ENCODE measurements at places on chromosomes 5 and 9.

GRCh38 chr5:128684961-128685360 lies 146.9 kb upstream of the FBN2 start:
- no peaks in the 10 kb centered on the region for H3K27me3 ChIP-seq
- DNase-seq = no peak
- H3K4me1 ChIP-seq = peaks cover 15% of the 10 kb centered on the region
- H3K36me3 ChIP-seq = no peaks in the 10 kb centered on the region
- H3K4me3 ChIP-seq = no peak overlapping the region

GRCh38 chr9:76576344-76576743 lies 117.4 kb downstream of the GCNT1 start:
- no peaks in the 10 kb centered on the region for H3K4me1 ChIP-seq
- H3K36me3 ChIP-seq = no peaks in the 10 kb centered on the region
- H3K4me3 ChIP-seq = no peak overlapping the region
- no peak for DNase-seq

DNA sequence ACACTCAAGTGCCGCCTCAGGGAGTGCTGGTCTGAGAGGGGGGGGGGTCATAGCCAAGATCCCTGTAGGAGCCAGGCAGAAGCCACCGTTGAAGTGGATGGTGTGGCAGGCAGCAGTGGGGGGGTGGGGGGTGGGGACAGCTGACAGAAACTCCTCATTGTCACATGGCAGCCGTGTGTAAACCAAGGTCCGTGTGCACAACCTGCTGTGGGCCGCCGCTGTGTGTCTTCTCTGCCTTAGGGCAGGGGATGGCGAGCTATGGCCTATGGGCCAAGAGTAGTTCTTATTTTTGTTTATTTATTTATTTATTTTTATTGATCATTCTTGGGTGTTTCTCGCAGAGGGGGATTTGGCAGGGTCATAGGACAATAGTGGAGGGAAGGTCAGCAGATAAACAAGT lies 13.4 kb downstream of the SQSTM1 start:
- DNase-seq = no peak
- no peaks in the 10 kb centered on the region for H3K4me1 ChIP-seq
- H3K36me3 ChIP-seq = peaks cover 46% of the 10 kb centered on the region
- no peak overlapping the region for H3K27ac ChIP-seq

DNA sequence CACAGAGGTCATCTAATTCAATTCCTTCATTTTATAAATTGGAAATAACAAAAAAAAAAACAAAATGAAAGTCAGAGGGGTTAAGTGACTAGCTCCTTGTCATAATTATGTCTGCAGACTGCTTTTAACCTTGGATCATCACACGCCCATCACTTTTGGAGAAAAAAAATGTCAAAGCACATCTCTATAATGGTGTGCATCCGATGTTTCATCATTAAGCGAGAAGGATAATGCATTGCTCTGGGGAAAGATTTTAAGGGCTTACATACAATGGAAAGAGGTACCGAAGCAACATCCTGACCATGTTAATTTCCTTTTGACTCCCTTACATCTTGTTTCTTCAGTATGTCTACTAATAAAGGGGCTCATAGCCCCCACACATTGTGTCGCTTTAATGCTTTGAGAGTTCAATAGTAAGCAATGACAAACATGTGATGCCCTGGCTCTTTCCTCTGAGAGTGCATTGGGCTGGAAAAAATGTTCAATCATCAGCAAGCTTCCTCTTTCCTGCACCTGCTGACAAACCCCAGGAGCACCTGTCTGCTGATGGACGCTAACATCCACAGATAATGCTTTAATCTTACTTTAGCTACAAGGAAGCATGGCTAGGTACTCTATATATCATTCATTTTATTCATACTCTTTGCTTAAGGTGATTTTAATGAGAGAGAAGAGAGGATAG lies 242.2 kb downstream of the SMARCA2 start:
- DNase-seq = no peak
- no peaks in the 10 kb centered on the region for H3K27me3 ChIP-seq
- no peak overlapping the region for H3K4me3 ChIP-seq
- no peak overlapping the region for H3K27ac ChIP-seq

Data from HCT116 (cell line).